ENCODE measurements at places on chromosomes 11 and 22.

DNA sequence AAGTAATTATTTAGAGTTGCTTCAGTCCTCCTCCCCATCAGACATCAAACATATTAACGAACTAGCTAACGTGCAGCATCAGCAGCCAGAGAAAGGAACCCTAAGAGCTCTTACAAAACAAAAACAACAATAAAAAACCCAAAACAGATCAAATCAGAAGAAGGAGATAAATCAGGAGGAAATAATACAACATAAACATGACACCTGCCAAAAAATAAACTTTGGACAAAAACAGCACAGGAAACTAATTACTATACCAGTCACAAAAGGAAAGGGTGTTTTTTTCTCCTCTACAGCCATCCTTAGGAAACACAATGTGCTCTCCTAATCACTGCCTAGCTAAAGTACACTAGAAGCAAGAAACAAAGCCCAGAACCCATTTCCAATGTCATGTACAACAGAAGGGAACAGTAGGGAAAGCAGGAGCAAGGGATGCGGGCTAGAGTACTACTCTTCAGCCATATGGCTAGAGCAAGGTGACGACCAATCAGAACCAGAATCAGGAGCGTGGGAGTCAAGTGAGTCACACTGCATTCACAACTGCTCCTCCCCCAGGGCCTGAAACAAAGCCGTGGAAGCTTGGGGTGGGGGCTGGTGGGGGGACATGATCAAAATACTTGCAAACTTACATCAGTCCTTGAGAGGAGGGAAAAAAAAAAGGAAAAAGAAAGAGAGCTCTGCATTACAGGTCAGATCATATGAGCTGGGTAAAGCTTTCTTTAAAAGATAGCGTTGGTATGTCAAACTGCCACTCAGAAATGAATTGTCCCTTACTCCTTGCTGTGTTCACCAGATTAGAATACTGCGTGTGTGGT lies 60.4 kb downstream of the LARGE2 start:
- DNase-seq: peak; percentile 90

DNA sequence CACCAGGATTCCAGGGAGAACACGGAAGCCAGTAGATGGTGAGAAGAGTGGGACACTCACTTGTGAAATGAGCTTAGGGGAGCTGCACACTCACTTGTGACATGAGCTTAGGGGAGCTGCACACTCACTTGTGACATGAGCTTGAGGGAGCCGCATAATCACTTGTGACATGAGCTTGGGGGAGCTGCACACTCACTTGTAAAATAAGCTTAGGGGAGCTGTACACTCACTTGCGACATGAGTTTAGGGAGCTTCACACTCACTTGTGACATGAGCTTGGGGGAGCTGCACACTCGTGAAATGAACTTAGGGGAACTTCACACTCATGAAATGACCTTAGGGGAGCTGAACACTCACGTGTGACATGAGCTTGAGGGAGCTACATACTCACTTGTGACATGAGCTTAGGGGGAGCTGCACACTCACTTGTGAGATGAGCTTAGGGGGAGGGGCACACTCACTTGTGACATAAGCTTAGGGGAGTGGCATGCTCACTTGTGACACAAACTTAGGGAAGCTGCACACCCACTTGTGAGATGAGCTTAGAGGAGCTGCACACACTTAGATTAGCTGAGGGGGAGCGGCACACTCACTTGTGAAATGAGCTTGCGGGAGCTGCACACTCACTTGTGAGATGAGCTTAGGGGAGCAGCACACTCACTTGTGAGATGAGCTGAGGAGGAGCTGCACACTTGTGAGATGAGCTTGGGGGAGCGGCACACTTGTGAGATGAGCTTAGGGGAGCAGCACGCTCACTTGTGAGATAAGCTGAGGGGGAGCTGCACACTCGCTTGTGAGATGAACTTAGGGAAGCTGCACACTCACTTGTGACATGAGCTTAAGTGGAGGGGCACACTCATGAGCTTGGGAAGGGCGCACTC lies 59.0 kb downstream of the NCAPD3 start:
- no peak for DNase-seq

- no peak for DNase-seq
These were observed 67.0 kb downstream of the SHANK2 start for GRCh38 chr11:71185411-71185810.

- DNase-seq: no peak
These were observed 346.5 kb upstream of the SYN3 start for GRCh38 chr22:33404723-33405122.

- no peak for DNase-seq
These were observed 35.9 kb downstream of the CTSC start for GRCh38 chr11:88301488-88302140.

GRCh38 chr22:23713696-23714595 lies 23.1 kb downstream of the RGL4 start:
- DNase-seq: no peak

- no peak for DNase-seq
These were observed 681.1 kb downstream of the OPCML start for GRCh38 chr11:132851247-132851646.

DNA sequence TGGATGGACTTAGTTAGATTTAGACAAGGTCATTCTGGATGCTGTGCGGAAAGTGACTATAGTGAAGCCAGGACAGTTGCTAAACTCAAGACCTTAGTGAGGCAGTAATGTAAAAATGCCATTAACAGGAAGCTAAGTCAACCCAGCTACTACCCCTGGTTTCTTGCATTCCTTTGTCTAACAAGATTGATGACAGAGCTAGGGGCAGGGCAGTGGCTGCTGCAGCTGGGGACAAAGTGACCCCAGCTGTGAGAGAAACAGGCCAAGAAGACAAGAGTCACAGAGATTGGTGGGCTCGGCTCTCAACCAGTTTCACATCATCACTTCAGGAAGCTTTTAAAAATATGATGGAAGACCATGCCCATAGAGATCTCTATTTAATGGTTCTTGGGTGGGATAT lies 110.4 kb upstream of the POU2AF2 start:
- DNase-seq: no peak

- no peak for DNase-seq
These were observed 38.5 kb downstream of the GAB2 start for GRCh38 chr11:78379039-78379670.

DNA sequence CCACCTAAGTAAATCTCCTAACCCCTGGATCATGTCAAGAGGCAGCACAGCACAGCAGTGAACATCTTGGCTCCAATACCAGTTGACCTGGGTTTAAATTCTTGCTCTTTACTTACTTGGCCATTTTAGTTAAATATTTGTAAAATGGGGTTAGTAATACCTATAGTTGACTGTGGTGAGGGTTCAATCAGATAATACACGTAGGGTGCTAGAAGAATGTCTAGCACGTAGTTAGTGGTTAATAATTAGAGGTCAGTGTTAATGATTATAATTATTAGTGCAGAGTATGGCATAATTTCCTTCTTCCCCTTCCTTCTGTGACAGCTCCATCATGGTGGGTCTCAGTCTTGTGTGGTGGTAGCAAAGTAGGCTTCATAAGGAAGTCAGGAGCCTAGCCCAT lies 520.8 kb downstream of the INSC start:
- no peak for DNase-seq

- DNase-seq: no peak
These were observed 53.8 kb upstream of the CD5 start for GRCh38 chr11:61048368-61049062.

Data from NCI-H2171 (cell line).